Common myeloid progenitor, CD34-positive (primary cell): ENCODE measurements at places on chromosomes 2 and 18.
A peak's percentile ranks its signal among the peaks of the same experiment; 100 is the strongest.

GRCh38 chr2:200471324-200471848 is 38.5 kb downstream of the KCTD18 start:
- DNase-seq, result peak; percentile 81

DNA sequence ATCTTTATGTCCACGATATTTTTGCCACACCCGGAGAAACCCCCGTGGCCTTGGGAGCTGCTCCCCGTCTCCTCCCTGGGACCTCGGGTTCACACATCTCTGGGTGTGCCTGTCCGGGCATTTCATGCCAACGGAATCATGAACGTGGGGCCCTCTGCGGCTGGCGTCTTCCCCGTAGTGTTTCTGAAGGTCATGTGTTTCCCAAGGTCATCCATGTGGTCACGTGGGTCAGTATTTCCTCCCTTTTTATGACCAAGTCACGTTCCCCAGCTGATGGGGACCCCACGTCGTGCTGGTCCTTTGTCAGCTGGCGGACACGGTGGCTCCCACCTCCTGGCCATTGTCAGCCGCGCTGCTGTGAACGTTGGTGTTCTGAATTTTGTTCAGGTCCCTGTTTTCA is 135.7 kb downstream of the NFATC1 start:
- no peak for DNase-seq

GRCh38 chr18:58251416-58251815 is 207.4 kb downstream of the NEDD4L start:
- DNase-seq, result no peak

DNA sequence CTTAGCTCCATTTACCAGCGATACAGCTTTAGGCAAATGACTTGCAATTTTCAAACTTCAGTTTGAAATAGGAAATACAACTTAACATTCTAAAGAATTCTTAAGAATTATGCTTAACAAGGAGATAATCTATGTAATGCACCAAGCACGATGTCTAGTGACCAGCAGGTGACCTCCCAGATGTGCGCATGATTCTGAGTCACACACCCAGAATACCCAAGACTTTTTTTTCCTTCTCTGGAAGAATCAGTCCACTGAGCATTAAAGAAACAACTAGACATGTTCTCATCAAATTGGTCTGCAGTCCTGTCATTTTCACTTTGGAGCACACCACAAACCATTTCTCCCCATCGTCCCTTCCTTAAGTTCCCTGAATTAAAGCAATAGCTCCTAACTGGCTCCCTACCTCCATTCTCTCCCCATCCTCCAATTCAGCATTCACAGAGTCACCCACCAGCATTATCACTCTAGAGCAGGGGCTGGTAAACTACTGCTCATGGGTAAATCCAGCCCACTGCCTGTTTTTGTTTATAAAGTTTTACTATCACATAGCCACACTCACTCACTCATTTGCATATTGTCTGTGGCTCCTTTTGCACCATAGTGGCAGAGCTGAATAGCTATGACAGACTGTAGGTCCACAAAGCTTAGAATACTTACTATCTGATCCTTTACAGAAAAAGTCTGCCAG is 13.2 kb downstream of the EVA1A start:
- no peak for DNase-seq

GRCh38 chr2:61670591-61671501 is 132.7 kb upstream of the XPO1 start:
- peak; percentile 37 for DNase-seq

DNA sequence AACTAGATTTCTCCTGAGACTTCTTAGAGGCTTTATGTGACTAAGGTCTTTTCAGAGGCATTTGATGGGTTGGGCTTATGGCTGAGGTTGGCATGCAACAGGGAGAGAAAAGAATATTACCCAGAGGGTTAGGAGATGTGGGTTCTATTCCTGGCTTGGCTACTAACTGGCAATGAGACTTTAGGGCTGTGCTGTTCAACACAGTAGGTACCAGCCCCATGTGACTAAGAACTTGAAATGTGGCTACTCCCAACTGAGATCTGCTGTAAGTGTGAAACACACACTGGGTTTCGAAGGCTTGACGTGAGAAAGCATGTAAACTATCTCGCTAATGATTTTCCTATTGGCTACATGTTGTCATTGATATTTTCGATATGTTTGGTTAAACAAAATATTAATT is 324.9 kb upstream of the SLC14A2 start:
- no peak for DNase-seq

DNA sequence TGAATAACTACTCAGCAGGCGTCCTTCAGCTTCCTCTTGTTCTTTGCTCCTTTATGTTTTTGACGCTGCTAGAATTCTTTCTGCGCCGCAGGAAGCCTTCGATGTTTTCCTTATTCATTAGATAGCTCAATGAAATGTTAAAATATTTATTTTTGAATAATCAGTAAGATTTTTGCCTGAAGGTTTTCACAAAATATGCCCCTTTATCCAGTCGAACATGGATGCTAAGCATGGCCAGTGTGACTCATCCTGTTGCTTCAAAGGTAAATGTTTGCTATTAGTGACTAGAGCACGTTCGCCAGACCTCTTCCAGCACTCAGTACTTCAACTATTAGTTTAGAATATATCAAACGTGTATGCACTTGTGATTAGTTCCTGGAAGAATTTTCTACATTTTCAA is 7.6 kb upstream of the MEIS1 start:
- DNase-seq, result no peak

- DNase-seq, result peak; percentile 39
Measured at GRCh38 chr2:37871456-37872191, 53.5 kb upstream of the RMDN2 start.

- DNase-seq, result no peak
Measured at GRCh38 chr2:85695691-85696668, 1.8 kb downstream of the GNLY start.

- DNase-seq, result no peak
Measured at GRCh38 chr2:46909771-46910419, 5.7 kb downstream of the MCFD2 start.

GRCh38 chr2:144596073-144596871 is 76.4 kb upstream of the ZEB2 start:
- DNase-seq, result peak; percentile 86

GRCh38 chr18:41537666-41538065 is 417.4 kb upstream of the PIK3C3 start:
- DNase-seq, result no peak

DNA sequence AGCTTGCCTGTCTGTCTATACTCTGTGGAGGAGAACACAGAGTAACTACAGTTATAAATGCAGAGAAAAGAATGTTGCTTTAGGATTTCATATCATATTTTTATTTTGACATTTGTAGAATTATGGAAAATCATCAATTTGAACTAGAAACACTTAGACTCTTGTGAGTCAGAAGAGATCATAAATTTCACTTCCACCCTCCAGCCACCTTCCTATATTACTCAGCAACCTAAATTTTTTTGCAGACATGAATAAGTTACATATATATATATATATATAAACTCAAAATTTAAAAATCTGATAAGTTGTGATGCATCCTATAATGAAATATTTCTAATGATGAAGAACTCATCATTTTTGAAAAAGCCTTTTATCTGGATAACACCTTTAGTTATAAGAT is 172.3 kb downstream of the PIEZO2 start:
- no peak for DNase-seq

GRCh38 chr2:178298785-178299212 is 104.5 kb downstream of the OSBPL6 start:
- no peak for DNase-seq

GRCh38 chr2:180705122-180705521 is 275.3 kb upstream of the UBE2E3 start:
- no peak for DNase-seq

DNA sequence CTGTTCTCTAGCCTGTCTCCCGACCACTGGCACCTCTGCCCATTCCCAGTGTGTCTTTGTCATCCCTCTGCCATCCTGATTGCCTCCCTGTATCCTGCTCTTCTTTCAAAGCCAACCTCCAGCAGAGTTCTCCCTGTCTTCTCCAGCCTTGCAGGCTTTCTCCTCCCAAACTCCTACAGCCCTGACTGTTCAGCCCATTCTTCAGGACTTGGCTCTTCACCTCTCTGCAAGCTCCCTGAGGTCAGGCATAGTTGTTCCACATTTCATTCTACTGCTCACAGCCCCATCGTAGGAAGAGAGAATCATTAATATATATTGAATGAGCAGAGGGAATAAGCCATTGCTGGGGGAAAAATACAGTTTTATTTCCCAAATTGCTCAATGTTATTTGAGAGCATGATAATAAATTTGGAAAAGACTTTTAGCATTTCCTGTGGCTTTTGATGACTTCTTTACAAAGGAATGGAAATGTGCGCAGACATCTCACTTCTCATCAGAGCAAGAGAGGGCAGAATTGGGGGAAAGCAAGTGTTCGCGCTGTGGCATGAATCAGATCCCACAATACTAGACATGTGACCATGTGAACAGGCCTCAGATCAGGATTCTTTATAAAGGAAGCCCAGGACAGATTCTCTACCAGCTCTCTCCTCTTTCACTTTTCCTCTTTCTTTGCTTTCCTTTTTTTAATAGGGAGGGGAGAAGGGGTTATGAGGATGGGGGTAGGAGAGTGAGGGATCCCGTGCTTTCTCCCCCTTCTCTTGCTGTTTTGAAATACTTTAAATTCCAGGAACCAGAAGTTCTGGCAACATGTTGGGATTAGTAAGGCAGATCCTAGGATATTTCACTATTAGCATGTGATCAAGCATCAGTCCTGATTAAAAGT is 37.4 kb downstream of the EPAS1 start:
- DNase-seq, result no peak

DNA sequence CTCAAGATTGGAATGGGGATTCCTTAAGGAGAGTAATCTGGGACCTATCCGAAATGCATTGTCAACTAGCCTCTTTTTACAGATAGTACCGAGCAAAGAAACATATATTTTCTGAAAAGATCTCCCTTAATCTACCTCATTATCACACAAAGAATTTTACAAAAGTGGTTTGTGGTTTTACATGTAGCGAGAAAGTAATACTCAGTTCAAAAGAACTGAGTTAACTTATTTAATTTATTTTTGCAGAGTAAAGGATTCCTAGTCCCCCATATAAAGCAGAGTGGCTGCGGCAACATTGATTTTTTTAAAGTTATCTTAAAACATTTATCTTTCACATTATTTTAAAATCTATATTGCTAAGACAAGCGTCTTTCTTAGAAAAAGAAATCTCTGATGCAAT is 15.9 kb upstream of the SOS1 start:
- DNase-seq, result no peak

DNA sequence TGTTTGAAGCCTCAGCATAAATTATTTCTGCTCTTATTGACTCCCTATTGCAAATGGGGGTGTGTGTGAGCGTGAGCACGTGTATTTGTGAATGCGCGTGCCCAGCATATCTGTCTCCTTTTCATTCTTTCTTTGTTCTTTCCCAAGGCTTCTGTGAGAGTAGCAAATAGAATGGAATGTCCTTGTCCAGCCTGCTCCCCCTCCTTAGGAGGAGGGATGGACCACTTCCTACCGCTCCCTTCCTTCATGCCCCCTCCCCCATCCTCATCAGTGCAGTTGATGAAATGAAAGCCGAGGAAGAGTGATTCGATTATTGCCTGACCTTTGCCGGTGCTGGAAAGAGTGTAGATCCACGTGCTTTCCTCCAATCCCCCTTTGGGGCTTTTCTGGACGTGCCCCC is 102.0 kb downstream of the CPO start:
- DNase-seq, result no peak

GRCh38 chr2:10831400-10831985 is 18.9 kb upstream of the PDIA6 start:
- DNase-seq, result no peak

GRCh38 chr2:166375195-166375735 is 479 bp downstream of the SCN9A start:
- DNase-seq, result peak; percentile 55

DNA sequence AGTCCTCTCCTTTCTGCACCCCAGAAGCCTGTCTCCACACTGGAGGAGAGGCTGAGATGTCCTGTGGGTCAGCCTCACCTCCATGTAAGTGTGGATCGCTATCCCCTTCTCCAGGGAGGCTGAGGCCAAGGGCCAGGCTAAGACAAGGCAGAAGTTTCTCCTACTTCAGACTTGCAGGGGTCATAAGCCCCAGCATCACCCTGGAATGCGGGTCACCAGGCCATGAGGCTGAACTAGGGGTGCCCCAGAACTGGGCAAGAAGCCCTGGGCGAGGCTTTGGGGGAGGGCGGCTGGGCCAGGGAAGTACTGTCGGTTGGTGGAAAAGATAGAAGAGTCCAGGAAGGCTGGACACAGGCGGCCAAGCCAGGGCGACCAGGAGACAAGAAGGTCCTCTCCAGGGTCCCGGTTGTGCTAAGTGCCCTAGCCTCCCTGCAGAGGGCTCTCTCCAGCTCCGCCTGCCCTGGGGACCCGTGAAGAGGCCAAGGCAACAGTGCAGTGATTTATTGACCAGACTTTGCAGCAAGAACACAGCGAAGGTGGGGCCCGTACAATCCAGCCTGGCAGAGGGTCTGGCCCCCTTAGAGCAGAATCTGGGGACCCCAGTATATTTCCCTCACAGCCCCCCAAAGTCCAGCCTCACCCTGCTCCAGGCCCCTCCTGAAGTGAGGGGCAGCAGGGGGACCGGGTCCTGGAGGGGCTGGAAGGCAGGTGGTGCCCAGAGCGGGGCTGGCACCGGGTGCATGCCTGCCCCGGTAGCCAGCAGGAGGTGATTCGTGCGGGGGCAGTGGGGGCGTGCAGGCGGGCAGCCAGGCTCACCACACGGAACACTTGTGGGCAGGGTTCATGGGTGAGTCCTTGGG is 8.1 kb downstream of the ECEL1 start:
- DNase-seq, result no peak

- no peak for DNase-seq
Measured at GRCh38 chr18:68418881-68419280, 296.0 kb downstream of the TMX3 start.

GRCh38 chr2:33510586-33510968 is 34.1 kb downstream of the RASGRP3 start:
- no peak for DNase-seq

DNA sequence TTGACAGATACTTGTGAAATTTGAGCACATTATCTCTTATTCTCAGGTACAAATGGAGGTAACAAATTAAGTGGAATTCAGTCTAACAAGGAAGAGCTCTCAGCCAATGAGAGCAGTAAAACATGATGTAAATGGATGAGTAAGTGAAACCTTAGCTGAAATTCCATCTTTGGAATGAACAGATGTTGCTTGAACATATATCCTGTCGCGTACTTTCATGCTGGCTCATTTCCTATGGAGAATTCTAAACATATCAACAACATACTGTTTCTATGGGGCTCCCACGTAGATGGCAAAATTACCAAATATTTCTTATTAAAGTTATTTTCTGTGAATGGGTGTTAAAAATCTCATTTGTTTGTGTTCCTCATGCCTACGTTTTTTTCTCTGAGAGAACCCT is 256.3 kb upstream of the LINC00305 start:
- DNase-seq, result no peak

DNA sequence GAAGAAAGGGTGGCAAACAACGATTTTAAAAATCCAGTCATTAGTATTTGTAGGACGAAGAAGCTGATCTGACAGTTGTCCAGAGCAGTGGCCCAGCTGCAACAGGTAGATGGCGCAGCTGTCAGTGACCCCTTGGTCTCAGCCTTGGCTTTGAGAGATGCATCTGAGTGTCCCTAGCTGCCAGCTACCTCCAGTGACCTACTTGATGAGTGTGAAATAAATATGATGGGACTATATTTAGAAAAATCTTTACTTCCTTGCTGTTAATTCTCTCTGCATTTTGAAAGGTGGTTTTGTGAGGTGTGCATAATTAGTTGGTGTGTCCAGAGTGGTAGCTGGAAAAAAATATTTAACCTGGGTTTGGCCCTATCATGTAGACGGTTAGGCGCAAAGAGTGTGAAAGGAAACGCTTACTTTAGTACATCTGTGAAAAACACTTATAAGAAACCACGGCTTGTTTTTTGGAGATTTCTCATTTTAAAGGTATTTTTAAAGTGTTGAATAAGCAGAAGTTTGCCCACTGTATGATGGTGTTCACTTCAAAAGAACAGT is 963 bp downstream of the INPP1 start:
- DNase-seq, result peak; percentile 28
